ENCODE measurements at places on chromosomes 3 and 15. TPM values are rescaled to one million over a fixed set of nuclear protein-coding genes. Genes with fewer than 3 reads are reported as not detected.

ISLR gene
- polyA plus RNA-seq, result not detected

- DNase-seq, result no peak
Observed at GRCh38 chr15:33810073-33810595, 158.2 kb upstream of the CHRM5 start.

CYP8B1 gene
- not detected for polyA plus RNA-seq

DNA sequence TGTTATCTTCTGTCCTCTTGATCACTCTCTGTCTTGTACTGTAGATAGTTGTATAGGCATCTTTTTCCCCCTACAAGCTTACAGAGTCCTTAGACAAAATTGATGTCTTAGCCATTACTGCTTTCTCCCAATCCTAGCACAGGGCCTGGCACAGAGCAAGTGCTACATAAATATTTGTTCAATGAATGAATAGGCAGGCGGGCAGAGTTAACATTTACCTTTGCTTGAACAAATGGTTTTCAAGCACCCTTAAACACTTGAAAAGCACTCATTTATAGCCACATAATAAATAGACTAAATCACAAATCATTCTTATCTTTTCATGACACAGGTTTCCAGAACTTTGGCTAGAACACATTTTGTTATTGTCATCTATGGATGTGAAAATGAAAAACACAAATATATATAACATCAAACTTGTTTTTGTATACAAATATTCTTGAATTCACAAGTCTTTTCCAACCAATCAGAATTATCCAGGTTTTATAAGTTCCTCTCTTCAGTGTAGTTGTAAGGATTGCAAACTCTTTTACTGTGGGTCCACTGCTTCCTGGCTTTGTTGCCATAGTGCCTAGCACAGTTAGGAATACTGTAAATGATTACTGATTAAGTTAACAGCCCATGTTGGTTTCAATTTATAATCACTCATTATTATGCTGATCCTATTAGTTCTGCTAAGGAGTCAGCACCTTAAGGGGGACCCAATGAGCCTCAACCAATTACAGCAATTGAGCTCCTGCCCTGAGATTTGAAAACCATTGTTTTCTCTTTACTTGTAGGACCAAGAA lies 61.9 kb downstream of the ISL2 start:
- no peak for DNase-seq

DNA sequence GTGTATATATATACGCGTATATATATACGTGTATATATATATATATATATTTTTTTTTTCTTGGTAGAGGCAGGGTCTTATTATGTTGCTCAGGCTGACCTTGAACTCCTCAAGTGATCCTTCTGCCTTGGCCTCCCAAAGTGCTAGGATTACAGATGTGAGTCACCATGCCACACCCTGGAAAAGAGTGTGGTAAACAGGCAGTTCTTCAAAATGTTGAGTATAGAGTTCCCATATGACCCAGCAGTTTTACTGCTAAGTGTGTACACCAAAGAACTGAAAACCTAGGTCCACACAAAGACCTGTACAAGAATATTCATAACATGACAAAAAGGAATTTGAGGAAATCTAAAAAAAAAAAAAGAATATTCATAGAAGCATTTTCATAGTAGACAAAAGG lies 71.8 kb upstream of the GCNT3 start:
- no peak for DNase-seq

- no peak for DNase-seq
Observed at GRCh38 chr15:60376677-60377095, 21.1 kb downstream of the ANXA2 start.

- DNase-seq, result no peak
Observed at GRCh38 chr3:42935472-42935871, 29.5 kb downstream of the ZNF662 start.

GRCh38 chr15:47294765-47295259 lies 422.5 kb upstream of the SEMA6D start:
- no peak for DNase-seq

DNA sequence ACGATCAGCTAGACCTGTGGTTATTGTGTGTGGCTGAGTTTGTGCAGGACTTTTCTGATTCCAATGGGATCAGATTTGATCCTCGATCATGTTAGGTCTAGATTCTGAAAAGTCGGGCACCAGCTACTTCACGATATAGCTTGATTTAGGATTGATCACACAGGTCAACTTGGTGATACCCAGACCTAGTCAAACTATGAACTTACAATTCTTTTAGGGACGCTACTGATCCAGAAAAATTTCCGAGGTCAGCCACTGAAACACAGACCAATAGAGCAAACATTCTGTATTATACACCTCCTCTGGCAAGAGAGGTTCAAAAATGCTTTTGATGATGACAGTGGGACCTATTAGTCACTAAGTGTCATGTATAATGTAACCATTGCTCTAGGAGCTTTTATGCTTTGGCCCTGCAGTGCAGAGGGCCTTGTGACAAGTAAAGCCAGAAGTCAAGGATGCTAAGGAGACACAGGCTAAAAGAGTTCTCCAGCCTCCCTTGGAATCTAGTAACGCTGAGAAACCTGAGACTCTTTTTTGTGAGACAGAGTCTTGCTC lies 115.6 kb upstream of the MB21D2 start:
- no peak for DNase-seq

- DNase-seq, result peak; percentile 37
Observed at GRCh38 chr15:40320931-40321371, 2.5 kb upstream of the INAFM2 start.

C3orf49 gene
- polyA plus RNA-seq, result not detected

FGF12 gene
- polyA plus RNA-seq, result not detected

DNA sequence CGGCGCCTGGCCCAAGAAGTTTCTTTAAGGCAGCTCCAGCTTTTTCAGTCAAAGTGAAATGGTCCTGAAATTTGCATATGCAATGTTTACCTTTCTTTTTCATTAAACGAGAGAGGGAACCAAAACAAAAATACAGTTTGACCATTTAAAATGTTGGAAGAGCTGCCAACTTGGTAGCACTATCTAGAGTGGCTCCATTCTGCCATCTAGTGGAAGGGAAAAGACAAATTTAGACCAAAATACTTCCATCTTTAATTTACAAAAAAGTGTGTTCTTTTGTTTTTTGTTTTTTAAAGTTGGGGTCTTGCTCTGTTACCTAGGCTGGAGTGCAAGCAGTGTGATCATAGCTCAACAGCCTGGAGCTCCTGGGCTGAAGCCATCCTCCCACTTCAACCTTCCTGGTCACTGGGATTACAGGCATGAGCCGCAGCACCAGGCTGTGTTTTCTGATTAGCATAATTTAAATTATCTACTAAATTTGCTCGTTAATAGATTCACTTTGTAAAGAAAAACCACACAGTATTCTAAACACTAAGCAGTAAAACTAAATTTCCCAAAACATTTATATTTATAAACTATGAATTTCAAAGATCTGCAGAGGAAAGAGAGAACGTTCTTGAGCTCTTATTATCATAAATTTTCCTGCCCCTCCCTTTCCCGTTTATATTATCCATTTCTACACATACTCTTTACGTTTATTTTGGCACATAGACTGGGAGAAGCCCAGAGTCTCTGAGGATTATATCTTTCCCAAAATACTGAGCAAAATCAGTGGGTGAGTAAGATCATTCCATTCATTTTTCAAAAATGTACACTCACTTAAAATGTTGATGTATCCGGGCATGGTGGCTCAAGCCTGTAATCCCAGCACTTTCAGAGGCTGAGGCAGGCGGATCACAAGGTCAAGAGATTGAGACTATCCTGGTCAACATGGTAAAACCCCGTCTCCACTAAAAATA lies 15.4 kb upstream of the RFC4 start:
- no peak for DNase-seq

GRCh38 chr15:31135523-31135922 lies 34.0 kb upstream of the TRPM1 start:
- no peak for DNase-seq

DNA sequence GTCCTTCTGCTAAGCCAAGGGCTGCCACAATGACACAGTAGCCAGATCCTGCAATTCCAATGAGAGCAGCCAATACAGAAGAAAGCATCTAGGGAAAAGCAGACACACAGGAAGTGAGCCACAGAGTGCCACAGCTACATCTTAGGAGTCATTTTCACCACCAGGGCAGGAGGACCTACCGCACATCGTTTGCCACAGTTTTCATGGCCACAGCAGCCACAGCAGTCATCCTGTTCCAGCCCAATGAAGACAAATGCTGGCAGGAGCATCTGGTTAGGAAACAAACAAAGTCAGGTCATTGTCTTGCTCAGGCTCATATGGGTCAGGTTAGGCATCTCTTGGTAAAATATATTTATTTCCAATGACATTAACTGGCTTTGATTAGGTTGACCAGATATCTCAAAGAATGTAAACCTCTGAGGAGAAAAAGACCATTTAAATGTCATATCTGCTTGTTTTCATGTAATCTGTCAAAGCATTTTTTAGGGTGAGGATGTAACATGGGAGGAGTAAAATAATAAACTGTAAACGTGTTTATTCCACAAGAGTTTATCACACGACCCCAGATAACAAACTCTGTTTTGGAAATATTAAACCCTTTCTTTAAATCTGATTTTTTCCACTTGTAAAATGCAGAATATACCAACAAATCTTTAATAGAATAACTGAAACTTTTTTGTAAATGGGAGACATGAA lies 1.8 kb downstream of the TM4SF1 start:
- no peak for DNase-seq

- no peak for DNase-seq
Observed at GRCh38 chr3:46848271-46849044, 14.8 kb downstream of the MYL3 start.

DNA sequence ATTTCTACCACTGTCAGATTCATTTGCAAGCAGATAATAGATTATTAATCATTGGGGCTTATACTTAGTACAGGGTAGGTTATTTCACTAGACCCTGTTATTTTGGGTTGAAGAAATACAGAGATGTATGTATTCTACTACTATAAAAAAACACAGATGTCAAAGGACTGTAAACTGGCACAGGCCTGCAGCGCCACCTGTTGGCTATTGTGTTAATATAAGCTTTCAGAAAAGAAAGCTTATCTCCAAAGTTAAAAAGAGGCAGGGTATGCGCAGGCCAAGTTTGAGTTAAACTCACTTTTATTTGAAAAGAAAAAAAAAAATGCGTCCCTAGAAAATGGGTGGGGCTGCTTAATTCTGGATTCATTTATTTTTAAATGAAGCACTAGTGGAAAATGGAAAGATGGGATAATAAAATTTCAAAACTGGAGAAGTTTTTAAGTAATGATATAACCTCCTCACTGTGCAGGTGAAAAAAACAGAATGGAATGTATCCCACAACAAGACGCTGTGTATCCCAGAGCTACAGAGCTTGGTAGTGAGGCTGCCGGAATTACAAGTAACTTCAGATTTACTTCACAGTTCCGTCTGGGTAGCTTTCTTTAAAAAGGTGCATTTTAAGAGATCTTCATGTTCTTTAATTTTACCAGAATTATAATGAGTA lies 407.2 kb upstream of the TGFBR2 start:
- peak; percentile 45 for DNase-seq

DNA sequence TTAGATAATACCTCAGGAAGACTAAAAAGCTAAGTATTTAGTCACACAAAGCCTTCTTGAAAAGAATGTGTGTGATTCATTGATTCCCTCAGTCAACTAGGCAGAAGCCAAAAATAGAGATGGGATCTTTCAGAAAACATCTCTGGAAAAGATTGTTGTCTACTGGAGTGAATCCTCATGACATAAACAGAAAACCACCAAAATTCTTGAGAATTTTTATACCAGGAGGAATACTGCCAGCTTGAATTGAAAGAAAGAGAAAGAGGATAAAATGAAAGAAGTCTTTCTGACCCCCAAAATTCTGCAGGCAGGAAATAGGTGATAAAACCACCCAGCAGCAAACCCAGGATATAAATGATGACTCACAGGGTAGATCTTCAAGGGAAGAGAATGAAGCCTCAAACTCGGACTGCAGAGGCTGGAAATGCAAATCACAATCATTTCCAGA lies 363.1 kb upstream of the PLSCR5 start:
- DNase-seq, result no peak

DNA sequence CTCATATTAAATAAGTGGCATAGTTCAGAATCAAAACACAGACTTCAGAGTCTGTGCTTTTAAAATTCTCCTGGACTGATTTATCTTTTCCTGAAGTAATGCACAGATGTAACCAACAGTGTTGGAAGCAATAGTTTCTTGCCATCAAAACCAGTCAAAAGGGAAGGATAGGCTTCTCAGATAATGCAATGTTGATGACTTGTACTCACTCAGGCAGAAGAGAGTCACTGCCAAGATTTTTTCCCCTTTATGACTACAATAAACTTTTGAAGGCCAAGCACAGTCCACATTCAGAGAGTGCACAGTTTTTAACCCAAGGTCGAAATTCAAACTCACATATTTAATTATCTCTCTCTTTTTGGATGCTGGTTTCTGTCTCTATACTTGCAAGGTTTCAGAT lies 305.0 kb upstream of the SGO1 start:
- no peak for DNase-seq

DNA sequence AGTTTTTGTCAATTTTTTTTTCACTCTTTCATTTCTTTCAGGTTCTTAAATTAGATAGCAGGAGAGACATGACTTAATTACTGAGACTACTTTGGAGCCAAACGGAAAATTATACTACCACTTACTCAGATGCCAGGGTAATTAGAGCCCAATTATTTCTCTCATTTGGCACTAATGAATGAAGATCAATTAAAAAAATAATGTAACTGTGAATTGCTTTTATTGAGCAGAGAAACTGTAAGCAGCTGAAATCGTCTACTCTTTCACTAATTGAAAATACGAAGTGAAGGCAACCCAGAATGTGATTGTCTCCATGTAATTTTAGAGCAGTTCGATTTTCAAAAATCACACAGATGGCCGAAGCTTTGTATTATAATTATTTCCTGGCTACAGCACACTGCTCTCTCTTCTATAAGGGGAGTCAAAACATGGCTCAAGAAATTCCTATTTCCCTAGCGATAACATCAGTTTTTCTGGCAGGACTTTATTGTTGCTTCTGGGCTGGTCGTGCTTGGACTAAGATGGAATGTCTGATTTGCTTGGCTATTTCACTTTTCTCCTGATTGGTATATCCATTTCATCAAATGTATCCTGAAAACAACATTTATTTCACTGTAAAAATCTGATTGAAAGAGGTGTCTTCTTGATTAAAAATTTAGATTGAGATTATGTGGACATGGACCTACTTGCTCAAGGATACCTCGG lies 55.8 kb upstream of the PDZRN3 start:
- DNase-seq, result no peak

DNA sequence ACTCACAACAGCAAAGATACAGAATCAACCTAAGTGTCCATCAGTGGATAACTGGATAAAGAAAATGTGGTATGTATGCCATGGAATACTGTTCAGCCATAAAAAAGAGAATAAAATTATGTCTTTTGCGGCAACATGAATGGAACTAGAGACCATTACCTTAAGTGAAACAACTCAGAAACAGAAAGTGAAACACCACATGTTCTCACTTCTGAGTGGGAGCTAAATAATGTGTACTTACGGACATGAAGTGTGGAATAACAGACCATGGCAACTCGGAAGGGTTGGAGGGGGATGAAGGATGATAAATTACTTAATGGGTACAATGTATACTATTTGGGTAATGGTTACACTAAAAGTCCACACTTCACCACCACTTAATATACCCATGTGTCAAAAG lies 600.6 kb downstream of the MAGI1 start:
- no peak for DNase-seq

DNA sequence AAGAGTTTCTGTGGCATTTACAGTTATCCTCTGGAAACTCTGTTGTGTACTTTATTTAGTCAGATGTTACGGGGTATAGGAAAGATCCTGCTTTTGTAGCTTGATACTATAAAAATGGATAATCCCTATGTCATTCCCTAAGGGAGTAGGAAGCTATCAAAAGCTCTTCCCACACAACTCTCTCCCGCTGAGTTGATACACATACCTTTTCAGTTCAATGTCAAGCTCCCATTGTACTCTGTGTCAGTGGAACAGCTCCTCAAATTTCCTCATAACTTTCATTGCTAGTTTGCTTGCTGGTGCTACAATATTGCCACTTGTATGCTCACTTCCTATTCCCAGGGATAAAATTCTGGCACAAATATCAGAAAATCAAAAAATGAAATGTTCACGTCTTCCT lies 893.3 kb upstream of the GBE1 start:
- DNase-seq, result no peak

Data from CD8-positive, alpha-beta memory T cell (primary cell).